ENCODE measurements at places on chromosomes 13 and 19. TPM values are rescaled to one million over a fixed set of nuclear protein-coding genes. Genes with fewer than 3 reads are reported as not detected.

SLC6A16 gene
- total RNA-seq, result 0.94 TPM

ZFP82 gene
- 49.5 TPM for total RNA-seq

DACH1 gene
- total RNA-seq, result 7.8 TPM

ADGRE1 gene
- not detected for total RNA-seq

PLA2G4C gene
- total RNA-seq, result 9.1 TPM

GALP gene
- not detected for total RNA-seq

LGI4 gene
- 11.3 TPM for total RNA-seq

CCNE1 gene
- 0.63 TPM for total RNA-seq

CLEC17A gene
- not detected for total RNA-seq

IGFL3 gene
- not detected for total RNA-seq

PSG6 gene
- total RNA-seq, result not detected

ADM5 gene
- 1.9 TPM for total RNA-seq

LILRB4 gene
- total RNA-seq, result 0.94 TPM

ICAM5 gene
- total RNA-seq, result 4.1 TPM

LYPD5 gene
- total RNA-seq, result 4.7 TPM

RNF113B gene
- total RNA-seq, result not detected

PLD3 gene
- total RNA-seq, result 148 TPM

PLVAP gene
- 2.2 TPM for total RNA-seq

HPN gene
- not detected for total RNA-seq

LIN7B gene
- 21.6 TPM for total RNA-seq

CD33 gene
- 0.63 TPM for total RNA-seq

PTH2 gene
- total RNA-seq, result not detected

SYT5 gene
- 47.9 TPM for total RNA-seq

PSG2 gene
- not detected for total RNA-seq

MAB21L1 gene
- total RNA-seq, result 0.31 TPM

C1QTNF9B gene
- not detected for total RNA-seq

ADGRE3 gene
- not detected for total RNA-seq

CACNG8 gene
- total RNA-seq, result 8.5 TPM

PPP1R12C gene
- total RNA-seq, result 32.6 TPM

All from parietal lobe (tissue), 2 donors.